ENCODE measurements at places on chromosomes 1 and 21.

DNA sequence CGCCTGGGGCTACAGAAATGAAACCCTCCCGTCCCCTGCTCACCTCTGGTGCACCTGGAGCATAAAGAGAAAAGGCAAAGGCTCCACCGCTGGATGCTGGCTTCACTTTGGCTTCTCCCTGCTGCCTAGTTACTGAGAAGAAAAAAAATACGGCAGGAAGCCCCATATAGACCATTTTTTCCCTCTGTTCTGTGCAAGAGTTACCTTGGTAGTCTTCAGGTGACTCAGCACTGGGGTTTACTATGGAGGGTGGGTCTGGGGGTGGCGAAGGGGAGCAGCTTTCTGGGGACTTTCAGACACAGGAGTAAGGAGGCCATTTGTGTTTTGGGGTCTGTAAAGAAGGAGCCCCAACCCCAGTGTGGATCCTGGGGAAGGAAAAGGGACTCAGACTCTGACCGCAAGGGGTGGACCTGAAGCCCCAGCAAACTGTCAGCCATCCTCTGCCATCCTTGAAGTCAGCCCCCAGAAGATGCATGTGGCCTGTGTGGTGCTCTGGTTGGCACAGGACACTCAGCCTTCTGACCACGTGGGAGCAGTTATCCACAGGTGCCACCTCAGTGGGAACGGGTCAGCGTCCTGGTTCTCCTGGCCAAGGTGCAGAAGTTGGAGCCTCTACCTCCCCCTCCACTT is 25.9 kb upstream of the EPS8L3 start:
- no peak for DNase-seq

- DNase-seq: no peak
Observed at GRCh38 chr1:248924696-248925532, 18.9 kb downstream of the PGBD2 start.

DNA sequence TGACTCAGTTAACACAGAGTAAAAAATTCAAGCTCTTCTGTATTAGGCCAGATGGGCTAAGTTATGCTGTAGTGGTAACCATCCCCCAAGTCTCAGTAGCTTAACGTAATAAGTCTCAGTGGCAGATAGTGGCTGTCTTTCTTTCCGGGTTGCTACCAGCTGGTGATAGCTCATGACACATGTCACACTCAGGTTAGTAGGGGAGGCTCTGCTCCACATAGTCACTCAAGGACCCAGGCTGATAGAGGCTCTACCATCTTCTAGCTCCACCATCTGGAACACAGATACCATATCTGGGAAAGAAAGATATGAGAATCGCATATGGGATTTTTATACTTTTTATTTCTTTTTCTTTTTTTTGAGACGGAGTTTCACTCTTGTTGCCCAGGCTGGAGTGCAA is 16.2 kb upstream of the MEF2D start:
- no peak for DNase-seq

GRCh38 chr1:48676376-48676775 is 100.3 kb downstream of the BEND5 start:
- DNase-seq: no peak

DNA sequence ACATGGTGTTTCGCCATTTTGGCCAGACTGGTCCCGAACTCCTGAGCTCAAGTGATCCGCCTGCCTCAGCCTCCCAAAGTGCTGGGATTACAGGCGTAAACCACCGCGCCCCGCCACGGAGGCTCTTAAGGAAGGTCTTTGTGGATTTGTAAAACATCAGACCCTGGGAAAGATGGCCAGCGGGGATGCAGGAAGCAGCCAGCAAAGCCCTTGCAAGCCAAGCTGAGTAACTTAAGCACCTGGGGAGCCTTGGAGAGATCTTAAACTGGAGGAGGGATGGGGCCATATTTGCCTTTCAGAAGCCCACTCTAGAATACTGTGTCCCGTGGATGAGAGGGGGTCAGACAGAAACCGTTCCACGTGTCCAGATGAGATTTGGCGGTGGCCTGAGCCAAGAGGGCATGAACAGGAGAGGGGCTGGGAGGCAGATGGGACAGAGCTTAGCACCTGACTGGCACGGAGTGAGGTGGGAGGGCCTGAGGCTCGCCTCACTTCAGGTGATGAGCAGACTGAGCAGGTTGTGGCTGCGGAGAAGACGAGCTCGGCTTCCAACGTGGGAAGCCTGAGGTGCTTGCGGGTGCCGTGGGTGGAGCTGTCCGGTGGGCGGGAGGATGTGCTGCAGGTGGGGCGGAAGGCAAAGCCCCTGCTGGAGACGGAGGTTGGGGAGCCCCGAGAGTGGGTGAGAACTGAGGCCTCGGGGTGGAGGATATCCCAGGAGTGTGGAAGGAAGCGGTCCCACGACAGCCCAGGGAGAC is 11.7 kb downstream of the C1orf216 start:
- no peak for DNase-seq

DNA sequence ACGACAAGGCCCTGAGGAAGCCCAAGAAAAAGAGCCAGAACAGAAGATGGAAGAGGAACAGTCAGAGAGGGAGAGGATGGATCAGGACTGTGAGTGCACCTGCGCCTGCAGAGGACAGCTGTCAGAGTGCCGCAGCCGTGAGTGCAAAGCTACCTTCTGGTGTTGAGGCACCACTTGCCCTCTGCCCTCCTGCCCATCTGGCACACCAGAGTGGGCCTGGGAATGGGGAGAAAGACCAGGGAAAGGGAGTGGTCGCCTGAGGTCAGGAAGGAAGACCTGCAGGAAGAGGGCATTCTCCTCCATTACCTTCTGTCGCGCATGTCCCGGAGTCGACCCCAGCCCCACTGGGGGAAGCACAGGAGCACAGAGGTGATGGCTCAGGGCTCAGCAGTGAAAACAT is 26.2 kb downstream of the VASH2 start:
- DNase-seq: no peak

- DNase-seq: no peak
Observed at GRCh38 chr1:62841587-62842169, 57.7 kb downstream of the ATG4C start.

GRCh38 chr1:30969903-30970302 is 61.3 kb upstream of the SDC3 start:
- DNase-seq: no peak

GRCh38 chr1:11664336-11665065 is 501 bp downstream of the FBXO6 start:
- peak; percentile 40 for DNase-seq

Measured in stimulated activated CD8-positive, alpha-beta memory T cell treated with anti-CD3 and anti-CD28 coated beads, Interleukin-7, amount 100 ng/mL, for 1 hour (primary cell).